DMS53 (cell line): ENCODE measurements at places on chromosomes 5 and 9.

DNA sequence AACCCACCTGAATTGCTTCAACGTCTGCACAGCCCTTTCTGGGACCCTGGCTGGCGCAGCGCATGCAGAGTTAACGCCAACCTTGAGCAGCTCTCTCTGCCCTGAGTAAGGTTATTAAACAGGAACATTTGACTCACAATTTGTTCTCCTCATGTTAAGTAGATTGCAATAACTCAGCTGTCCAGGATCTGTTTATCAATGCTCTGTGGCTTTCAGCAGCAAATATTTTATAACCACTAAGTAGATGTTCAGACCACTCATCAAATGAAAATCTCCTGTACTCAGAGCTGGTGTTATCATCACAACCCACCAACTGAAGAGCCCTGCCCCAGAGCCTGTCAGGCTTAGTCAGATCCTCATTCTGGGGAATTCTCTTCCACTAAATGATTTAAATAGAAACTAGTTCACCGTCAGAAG, 403.0 kb downstream of the ZNF608 start:
- DNase-seq = no peak

GRCh38 chr5:10536931-10537579, 26.8 kb upstream of the ANKRD33B start:
- DNase-seq = no peak

GRCh38 chr9:86406366-86406765, 52.2 kb upstream of the TUT7 start:
- DNase-seq = no peak

DNA sequence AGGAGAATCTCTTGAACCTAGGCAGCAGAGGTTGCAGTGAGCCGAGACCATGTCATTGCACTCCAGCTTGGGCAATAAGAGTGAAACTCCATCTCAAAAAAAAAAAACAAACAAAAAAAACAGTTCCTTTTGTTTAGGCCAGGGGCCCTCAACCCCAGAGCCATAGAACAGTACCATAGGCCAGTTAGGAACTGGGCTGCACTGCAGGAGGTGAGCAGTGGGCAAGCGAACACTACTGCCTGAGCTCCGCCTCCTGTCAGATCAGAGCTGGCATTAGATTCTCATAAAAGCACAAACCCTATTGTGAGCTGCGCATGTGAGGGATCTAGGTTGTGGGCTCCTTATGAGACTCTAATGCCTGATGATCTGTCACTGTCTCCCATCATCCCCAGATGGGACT, 49.1 kb upstream of the SUB1 start:
- no peak for DNase-seq

DNA sequence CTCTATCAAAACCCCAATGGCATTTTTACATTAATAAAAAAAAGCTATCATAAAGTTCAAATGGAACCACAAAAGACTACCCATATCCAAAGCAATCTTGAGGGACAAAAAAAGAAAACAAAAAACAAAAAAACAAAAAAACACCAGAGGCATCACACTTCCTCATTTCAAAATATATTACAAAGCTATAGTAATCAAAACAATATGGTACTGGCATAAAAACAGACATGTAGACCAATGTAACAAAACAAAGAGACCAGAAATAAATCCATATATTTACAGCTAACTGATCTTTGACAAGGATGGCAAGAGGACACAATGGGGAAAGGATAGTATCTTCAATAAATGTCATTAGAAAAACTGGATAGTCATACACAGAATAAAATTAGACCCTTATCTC, 245.1 kb upstream of the MSX2 start:
- no peak for DNase-seq

DNA sequence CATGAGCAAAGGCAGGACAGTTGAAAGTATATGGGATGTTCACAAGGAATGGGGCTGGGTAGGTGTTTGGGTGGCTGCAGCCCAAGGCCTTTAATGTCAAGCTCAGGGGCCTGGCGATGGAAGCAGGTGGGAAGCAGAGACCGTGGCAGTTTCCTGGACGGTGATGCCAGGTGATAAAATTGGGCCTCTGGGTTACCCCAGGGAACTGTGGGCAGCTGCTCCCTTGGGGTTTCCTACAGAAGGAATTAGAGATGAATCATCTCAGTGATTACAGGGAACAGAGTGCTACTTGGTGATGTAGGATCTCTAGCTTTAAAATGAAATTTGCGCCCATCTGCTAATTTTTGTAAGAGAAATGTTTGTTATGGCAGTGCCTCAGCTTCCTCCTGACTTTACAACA, 39.2 kb downstream of the TSTD2 start:
- no peak for DNase-seq
